ENCODE measurements at places on chromosomes 6 and 20.

DNA sequence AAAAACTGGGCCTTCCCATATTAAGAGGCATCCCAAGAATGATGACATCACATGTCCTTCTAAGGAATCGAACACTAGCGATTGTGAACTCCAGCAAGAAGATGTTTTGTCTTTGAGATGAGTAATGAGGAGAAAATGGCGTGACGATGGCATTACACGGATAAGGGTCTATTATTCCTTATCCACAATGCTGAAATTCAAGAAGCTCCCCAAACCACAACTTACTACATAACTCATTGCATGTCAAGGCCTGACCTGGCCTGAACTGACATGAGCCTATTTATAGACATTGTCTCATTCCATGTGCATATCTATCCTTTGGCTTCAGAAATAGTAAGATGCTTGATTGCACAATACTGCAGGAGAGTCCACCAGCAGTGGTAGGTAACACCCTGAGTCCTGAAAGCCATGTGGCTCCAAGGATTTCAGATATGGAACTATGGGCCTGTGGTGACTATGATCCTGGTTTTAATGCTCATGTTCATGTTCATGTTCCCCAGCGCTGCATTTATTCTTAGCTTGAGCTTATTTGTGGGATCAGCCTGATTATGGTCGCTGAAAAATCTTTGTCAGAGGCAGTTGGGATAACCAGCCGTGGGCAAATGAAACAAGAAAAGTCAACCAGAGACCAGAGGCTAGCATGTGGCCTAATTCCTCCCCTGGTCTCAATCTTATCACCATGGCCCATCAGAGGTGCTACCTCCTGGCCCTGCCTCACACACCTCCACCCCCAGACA, 183.2 kb upstream of the JARID2 start:
- DNase-seq = no peak

DNA sequence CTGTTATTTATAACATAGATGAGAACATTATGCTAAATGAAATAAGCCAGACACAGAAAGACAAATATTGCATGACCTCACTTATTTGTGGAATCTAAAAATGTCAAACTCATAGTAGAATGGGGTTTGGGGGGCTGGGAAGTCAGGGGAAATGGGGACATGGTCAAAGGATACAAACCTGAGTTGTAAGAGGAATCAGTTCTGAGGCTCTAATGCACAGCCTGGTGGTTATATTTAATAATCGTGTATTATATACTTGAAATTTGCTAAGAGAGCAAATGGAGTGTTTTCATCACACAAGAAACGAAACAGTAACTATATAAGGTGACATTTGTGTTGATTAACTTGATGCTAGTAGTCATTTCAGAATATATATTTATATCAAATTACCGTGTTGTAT, 40.8 kb upstream of the GFOD1 start:
- DNase-seq = no peak

GRCh38 chr6:26338810-26339209, 26.2 kb upstream of the BTN3A2 start:
- no peak for DNase-seq

DNA sequence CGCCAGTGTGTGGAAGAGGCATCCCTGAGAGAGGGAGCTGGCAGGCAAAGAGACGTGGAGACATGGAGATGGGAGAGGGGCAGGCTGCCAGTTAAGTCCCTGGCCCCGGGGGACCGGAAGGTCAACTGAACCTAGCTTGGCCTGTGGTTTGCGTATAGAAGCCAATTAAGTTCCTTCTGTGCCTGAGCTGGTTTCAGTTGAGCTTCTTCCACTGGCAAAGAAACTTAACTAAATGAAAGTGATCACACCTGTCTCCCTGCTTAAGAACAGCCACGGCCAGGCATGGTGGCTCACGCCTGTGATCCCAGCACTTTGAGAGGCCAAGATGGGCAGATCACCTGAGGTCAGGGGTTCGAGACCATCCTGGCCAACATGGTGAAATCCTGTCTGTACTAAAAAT, 26.7 kb upstream of the NNAT start:
- DNase-seq = no peak

GRCh38 chr6:11094411-11094851, 797 bp downstream of the SMIM13 start:
- no peak for DNase-seq

GRCh38 chr20:63708301-63709148, 686 bp downstream of the ZGPAT start:
- DNase-seq = no peak

DNA sequence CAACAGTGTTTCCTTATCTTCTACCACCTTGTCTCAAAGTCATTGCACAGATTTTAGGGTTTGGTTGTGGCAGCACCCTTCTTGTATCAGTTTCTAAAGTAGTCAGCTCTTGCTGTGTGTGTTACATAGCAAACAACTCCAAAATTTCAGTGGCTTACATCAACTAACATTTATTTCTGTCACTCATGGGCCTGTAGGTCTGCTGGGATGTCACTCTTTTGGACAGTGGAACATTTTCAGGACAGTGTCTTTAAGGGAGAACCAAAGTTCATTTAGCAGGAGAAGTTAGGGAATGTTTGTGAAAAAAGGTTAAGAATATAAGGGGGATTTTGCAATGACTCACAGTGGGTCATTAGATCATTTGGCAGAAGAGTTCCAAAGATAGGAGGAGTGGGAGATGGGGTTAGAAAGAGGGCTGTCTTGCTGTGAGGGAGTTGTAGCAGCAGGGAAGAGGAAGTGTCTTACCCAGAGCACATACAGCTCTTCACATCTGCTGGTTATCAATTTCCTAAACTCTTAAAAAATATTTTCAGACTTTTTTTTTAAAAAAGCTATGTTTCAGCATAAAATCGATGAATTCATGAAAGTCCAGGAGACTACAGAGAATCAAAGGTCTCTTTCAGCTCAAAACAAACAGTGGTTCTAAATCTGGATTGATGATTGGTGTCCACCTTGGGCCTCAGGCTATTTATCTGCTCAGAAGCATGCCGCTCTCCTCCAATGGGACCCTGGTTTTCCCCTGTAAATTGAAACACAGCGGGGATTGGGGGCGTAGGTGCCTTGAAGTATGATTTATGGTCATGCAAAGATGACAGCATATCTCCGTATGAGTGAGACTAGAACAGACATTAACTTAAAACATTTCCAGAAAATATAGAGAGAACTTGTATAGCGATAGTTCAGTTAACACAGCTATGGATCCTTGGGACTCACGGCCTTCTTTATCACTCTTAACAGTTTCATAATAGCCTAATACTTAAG, 117.3 kb downstream of the B3GAT2 start:
- DNase-seq = no peak

GRCh38 chr20:58546756-58547622, 31.8 kb upstream of the APCDD1L start:
- no peak for DNase-seq

Data from hippocampal formation (tissue), 2 donors.